ENCODE measurements at places on chromosomes 4 and X.

GRCh38 chr4:88286897-88287296, 2.5 kb upstream of the PPM1K start:
- DNase-seq: no peak

GRCh38 chr4:1943928-1944327, 64.8 kb downstream of the NELFA start:
- no peak for DNase-seq

DNA sequence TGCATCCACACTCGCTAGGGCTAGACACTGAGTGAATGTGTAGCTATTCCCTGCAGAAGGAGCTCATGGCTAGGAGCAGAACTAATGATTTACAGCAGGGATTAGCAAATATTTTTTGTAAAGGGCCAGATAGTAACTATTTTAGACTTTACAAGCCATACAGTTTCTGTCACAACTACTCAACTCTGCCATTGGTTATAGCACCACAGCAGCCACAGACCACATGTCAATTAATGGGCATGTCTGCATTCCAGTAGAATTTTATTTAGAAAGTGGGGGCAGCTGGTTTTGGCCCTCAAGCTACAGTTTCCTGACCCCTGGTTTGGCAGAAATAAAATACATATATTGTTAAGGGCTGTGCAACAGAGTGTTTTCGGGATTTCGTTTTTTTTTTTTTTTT, 192.6 kb downstream of the FRMPD4 start:
- DNase-seq: no peak

DNA sequence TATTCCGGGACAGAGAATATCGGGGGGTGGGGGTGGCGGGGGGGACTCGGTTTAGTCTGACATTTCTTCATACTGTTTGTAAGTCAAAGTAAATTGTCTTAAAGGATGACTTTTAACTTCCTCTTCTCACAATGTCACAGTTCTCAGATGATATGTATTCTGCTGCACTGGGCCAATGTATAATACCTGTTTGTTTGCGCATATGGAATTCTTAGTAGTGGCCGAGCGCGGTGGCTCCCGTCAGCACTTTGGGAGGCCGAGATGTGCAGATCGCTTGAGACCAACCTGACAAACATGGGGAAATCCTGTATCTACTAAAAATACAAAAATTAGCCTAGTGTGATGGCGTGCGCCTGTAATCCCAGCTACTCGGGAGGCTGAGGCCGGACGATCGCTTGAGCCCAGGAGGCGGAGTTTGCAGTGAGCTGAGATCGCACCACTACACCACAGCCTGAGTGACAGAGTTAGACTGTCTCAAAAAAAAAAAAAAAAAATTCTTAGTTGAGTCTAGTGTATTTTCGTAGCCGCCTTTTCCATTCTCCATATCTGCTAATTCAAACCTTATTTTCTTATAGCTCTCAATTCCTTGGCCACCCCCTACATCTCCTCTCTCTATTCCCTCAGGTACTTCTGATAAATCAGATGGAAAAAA, 851 bp downstream of the POLR2B start:
- DNase-seq: no peak

- no peak for DNase-seq
Measured at GRCh38 chr4:88045021-88045420, 37.6 kb downstream of the PKD2 start.

GRCh38 chrX:112642349-112642748, 37.4 kb downstream of the LHFPL1 start:
- DNase-seq: no peak

DNA sequence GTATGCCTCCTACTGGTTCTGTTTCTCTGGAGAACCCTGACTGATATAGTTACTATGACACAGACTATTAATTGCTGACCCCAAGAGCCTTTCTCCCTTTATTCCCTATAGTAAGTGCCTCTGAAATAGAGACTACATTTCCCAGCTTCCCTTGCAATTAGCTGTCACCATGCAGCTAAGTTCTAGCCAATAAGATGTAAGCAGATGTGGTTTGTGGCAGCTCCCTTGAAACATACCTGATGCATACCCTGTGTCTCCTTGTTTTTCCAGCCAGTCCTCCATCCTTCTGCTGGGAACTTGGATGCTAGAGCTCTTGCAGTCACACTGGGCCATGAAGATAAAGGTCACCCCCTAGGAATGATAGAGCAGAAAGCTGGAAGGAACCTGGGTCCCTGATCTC, 9.7 kb upstream of the TMEM165 start:
- DNase-seq: no peak

- no peak for DNase-seq
Measured at GRCh38 chr4:117847849-117848248, 186.4 kb upstream of the NDST3 start.

DNA sequence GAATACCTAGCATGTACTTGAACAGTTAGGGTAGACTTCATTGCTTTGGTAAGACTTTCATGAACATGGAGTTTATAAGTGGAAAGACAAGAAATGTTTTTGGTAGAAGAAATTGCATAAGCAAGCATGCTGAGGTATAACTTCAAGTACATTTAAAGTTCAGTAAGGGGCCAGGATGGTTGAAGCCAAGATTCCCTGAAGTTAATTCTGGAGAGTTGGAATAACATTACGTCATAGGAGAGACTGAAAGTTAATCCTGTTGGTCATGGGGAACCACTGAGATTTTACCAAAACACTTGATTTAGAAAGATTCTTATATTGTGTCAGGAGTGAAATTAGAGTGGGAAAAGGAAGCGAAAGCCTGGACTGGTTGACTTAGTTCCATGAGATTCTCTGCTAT, 767.5 kb upstream of the MAGEB2 start:
- DNase-seq: no peak

GRCh38 chr4:176034499-176034898, 31.1 kb upstream of the WDR17 start:
- DNase-seq: no peak

DNA sequence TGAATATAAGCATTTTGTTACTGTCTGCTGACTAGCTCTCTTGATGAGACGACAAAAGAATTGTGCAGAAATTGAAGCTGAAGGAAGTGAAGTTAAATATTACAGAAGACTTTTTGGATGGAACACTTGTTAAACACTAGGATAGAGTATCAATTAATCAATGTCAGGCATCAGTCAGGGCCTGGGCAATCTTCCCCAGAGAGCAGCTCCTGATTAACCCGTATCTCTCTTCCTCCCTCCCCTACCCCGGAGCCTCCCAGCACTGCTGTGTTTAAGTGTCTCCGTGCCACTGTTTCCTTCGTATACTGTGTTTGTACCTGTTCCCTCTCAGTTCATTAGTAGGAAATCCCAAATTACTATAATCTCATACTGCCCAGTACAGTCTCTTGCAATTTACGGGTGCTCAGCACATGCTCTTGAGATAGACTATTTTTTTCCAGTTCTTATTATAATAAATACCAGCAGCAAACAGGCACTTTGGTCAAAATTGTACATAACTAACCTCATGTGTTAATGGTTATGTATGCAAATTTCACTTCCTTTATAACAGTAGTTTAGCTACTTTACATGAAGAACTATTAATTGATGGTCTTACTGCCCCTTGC, 765.7 kb upstream of the FTHL17 start:
- no peak for DNase-seq

DNA sequence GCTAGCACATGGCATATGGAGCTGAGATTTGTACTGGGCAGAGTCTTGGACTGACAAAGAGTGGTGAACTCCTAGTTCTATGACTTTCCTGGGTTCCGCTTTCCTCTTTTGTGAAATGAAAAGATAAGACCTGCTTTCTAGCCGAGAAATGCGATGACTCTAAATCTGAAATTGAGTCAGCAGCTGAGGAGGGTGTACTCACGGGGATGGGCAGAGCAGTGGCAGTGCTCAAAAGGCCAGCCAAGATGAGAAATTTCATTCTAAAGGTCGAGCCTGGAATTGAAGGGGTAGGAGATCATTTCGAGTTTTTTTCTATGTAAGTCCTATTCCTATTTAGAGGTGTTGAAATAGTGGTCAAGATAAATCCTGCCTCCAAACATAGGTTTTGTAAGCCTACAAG, 47.0 kb downstream of the NUDT9 start:
- no peak for DNase-seq

DNA sequence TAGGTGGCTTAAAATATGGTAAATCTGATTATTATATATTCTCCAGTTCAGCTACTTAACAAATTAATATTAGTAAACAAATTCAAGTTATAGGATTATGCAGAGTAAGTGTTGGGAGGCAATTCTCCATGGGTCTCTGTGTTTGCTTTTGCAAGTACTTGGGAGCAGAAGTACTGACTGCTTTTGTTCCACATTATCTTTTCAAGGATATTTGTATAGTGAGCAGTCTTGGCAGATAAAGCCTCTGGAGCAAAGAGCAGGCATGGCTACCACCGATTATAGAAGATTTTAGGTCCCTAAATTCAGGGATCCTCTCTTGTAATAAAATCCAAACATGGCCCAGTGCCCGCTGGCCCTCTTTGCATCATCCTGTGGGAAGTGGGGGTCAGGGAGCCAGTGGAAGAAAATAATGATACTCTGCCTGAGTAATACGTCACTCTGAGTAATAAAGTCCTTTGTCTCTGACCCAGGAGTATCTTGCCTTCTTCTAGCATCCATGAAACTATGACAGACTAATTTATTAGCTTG, 23.2 kb downstream of the NDNF start:
- no peak for DNase-seq

GRCh38 chr4:52853351-52853750, 8.8 kb upstream of the RASL11B start:
- no peak for DNase-seq

- no peak for DNase-seq
Measured at GRCh38 chrX:20171887-20172286, 30.2 kb upstream of the EIF1AX start.

- no peak for DNase-seq
Measured at GRCh38 chr4:7785017-7785416, 154.6 kb downstream of the AFAP1 start.

GRCh38 chr4:181998398-181999295, 244.6 kb upstream of the TENM3 start:
- DNase-seq: no peak

DNA sequence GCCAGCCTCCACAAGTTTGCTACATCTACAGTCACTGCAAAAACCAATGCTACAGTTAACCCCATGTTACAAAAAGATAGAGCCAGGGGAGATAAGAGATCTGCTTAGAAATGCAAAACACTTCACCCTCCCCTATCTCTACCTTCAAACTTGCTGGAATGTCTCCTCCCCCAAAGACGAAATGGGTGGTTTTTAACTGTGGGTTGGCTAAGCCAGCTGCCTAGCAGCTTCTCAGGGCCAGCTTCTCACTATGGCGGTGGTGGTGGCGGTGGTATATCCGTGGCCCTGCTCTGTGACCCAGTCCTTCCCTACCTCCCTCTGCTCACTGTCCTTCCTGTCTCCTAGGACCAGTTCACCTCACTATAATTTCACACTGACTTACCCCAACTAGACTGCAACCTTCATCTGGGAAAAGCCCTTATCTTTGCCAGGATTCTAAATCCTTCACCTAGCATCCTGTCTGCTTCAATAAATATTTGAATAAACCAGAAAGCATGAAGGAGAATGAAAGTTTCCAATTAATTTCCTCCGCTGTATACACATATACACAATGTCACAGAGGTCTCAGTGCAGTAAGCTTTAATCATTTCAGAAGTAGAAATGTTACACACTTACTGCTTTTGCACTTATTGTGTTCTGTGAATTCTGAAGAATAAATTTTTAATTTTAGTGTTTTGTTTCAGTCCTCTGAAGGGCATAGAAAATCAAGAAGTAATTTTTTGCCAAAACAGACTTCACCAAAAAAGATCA, 46.3 kb downstream of the SH3KBP1 start:
- no peak for DNase-seq

DNA sequence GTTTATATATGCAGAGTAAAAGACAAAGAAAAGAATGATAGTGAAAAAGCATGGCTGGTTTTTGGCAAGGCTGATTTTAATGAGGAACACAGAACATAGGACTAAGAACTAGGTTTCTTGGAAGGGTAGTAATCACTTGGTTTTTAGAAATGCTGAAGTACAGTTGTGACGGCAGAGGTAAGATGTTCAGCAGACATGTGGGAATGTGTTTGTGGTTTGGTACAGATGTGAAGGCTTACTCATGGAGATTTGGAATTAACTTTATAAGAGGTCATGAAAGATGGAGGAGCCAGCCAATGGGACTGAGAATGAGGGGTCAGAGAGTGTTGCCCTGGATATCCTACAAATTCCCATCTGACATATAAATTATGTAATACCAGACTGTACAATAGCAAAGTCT, 243.6 kb downstream of the NPFFR2 start:
- DNase-seq: no peak

GRCh38 chrX:114650351-114650750, 66.5 kb downstream of the HTR2C start:
- no peak for DNase-seq

GRCh38 chr4:52076731-52077130, 25.6 kb downstream of the SPATA18 start:
- DNase-seq: no peak

- DNase-seq: no peak
Measured at GRCh38 chr4:174591243-174592021, 69.1 kb upstream of the HPGD start.

DNA sequence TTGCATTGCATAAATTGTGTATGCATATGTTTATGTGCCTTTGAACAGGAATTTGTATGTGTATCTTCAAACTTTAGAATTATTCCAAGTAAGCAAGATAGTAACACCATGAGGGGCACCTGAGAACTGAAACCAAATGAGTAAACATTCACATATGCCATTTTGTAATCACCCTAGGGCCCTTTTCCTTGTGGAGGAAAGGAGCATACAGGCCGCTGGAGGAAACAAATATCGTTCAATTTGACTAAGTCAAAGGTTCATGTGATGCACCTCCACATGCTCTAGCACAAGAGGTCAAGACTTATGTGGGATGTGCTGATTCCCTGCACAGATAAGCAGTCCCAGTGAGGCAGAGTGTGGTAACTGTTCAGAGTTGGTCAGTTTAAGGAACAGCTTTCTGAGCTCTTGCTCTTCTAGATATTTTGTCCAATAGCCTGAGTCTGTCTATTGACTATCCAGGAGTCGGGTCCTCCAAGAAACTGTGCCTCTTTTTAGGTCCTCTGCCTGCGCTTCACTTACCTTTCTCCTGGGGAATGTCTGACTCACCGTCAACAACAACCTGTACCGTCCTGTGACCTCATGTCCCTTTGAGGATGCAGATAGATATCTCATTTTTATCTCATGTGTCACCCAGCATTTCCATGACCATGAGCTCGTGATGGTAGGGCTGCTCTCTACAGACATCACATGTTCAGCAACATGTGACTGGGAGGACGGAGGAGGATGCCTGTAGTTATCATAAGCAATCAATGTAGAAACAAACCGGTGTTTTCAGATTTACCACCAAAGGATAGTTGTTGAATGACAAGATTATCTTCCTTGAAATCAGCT, 196.9 kb downstream of the NWD2 start:
- no peak for DNase-seq

DNA sequence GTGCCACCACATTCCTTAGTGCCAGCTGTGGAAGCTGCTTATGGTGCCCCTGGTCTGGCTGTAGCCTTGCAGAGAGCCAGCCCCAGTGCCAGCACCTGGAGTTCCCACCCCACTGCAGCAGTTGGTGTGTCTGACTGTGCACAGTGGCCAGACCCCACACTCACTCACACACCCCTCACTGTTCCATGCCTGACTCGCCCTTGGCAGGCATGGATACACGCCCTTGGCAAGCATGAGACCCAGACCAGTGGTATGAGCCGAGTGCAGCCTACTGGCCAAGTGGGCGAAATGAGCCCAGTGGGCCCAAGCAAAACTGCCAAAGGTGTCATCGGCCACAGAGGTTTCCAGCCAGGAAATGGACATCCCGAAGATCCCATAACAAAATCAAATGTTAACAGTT, 27.4 kb downstream of the NAA11 start:
- DNase-seq: no peak

- DNase-seq: no peak
Measured at GRCh38 chr4:139665079-139665689, 435 bp upstream of the MGST2 start.
